ENCODE measurements at places on chromosomes 16 and 17. TPM values are rescaled to one million over a fixed set of nuclear protein-coding genes. Genes with fewer than 3 reads are reported as not detected.

Gene CDRT15L2
- total RNA-seq = not detected

Gene NTHL1
- total RNA-seq = 72.1 TPM

Gene PRAC2
- not detected for total RNA-seq

Gene CACNG3
- total RNA-seq = not detected

Gene ZG16B
- 1.5 TPM for total RNA-seq

Gene SMIM5
- total RNA-seq = under 0.01 TPM

Gene HIGD1B
- not detected for total RNA-seq

Gene C16orf86
- total RNA-seq = 6.8 TPM

Measured in epithelial cell of umbilical artery (primary cell).